ENCODE measurements at places on chromosomes 1 and 21.

DNA sequence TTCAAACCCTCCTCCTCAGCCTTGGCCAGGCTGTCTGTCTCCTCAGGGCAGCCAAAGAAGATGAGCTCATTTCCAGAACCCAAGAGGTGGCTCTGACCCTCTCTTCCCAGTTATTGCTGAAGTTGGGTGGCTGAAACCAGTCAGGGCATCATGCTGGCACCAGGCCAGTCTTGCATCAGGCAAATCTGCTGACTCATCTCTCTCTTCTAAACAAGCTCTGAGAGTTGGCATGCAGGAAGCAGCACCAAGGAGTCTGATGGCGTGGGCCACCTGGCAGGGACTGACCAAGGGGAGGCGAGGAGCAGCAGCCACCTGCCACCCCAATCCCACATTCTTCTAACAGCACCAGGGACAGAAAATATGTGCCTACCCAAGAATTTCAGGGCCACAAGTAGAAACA lies 104.8 kb upstream of the ATP1A1 start:
- DNase-seq = no peak

DNA sequence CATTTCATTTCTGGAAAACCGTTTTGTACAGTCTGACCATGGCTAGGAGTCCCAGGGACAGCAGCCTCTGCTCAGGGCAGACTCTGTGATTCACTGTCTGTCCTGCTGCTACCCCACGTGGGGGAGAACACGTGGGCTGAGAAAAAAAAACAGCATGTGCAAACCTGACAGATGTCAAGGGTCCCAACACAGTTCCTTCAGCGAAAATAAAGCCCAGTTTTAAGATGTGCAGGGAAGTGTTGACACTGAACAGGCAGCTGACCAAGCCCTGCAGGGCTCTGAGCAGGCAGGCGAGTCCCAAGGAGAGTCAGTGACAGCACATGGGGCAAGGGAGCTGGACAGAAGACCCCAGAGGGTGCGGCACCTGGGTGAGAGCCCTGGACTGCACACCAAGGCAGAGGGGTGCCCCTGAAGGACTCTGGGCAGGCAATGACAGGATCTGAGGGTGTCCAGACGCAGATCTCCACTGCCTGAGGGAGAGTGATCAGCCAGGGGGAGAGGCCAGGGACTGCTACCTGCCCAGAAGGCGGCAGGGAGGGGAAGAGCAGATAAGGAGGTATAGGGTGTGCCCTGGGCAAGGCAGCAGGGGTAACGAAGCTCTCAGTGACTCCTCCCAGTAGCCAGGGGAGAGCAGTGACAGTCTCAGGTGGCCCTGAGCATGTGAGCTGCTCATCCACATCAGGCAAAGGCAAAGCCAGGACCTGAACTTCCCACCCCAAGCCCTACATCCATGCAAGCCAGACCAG lies 5.1 kb upstream of the SPATC1L start:
- no peak for DNase-seq

DNA sequence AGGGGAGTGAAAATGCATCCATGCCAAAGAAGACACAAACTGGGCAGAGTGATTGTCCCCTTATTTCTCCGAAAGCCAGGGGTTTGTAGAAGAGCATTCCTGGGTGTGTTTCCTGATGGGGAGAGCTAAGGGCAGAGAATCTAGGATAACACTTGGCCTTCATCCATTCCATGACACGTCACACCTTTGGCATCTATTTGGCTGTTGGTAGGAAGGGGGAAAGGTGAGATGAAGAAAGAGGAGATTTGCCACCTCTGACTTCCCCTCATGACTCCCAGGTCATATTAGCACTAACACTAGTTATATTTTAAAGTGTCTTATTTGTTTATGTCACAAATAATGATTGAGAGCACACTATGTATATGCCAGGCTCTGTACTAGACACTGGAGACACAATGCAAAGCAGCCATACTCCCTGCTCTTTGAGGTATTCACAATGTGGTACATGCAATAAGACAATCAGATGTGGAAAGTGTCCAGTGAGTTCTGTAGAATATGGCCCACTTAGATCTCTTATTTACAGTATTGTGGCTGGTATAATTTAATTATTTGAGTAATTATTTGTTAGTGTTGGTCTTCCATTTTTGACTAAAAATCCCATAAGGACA lies 54.5 kb upstream of the GADD45A start:
- no peak for DNase-seq

DNA sequence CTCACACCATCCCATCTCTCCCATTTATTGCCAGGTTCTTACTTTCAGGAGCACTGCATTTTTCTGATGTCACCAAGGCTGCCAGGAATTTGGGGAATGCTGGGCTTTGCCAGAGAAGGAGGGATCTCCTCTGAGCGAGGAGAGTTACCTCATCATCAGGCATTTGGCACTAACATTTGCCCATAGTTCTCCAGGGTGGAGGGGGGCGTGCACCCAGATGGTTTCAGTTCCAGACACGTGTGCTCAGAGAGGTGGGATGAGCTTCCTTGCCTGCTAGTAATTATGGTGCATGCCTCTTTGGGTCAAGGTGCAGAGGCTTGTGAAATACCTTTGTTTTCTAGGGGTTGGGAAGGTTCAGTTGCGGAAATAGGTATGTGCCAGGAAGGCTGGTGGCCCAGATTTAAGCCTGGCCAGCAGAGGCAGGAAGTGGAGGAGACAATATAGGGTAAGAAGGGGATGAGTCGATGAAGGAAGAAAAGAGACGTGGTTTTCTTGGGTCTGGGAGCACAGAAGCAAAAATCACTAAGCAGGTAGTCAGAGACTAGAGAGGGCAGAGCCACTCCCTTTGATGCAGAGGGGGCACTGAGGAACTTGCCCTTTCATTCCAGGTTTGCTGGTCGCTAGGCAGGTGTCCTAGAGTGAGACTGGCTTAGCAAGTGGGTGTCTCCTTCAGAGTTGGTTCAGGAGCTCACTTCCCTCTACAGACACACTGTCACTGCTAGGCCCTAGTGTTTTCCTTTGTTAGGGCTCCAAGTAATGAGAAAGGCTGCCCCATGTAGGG lies 7.2 kb downstream of the TUFT1 start:
- DNase-seq = no peak

DNA sequence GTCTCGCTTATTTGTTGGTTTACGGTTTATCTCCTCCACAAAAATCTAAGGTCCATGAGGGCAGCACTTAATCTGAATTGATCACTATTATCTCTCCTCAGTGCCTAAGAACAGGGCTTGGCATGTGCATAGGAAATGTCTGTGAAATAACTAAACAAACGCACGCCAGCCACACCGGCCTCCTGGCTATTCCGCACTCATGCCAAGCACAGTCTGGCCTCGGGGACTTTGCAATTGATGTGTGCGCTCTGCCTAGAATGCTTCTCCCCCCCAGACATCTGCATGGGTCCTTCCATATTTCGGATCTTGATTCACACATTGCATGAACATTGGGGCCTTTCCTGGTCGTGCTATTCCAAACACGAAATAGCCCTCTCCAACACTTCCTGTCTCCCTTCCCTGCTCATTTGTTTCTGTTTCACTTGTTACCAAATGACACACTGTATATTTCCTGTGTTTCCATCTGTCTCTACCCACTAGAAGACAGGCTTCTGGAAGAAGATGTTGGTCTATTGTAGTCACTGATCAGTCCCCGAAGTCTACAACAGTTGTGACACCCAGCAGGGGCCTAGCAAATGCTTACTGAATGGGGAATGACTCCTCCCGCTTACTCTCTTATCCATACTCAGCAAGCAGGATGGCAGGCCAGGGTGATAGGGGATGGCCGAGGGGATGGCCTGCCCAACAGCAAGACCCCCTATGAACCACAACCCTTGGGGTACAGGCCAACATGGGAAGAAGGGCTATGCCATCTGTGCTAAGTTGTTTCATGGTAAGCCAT lies 93.9 kb downstream of the GLIS1 start:
- DNase-seq = no peak

DNA sequence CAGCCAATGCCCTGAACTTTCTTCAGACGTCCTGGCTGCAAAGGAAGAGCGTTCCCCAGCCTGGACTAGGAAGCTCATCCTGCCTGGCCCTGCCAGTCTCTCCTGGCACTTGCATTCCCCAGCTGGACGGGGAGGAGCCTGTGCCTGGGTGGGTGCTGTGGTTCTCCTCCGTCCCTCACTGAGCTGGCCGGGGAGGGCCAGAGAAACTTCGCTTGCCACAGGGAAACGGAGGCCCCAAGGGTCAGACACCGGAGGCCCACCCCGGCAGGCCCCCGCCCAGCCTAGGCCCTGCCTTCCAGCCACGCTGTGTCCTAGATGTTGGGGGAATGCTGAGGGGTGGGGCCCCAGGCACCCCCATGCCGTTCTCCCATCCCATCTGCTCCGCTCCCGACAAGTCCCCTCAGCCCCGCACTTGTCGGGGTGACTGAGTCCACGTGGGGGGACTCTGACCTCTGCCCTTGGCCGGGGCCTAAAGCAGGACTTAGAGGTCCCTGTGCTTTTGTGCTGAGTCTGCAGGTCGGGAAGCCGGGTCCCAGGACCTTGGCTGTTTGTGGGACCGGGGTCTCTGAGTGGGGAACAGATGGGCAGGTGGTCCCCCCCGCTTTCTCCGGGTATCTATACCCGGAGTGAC lies 4.8 kb downstream of the FTCD start:
- no peak for DNase-seq

DNA sequence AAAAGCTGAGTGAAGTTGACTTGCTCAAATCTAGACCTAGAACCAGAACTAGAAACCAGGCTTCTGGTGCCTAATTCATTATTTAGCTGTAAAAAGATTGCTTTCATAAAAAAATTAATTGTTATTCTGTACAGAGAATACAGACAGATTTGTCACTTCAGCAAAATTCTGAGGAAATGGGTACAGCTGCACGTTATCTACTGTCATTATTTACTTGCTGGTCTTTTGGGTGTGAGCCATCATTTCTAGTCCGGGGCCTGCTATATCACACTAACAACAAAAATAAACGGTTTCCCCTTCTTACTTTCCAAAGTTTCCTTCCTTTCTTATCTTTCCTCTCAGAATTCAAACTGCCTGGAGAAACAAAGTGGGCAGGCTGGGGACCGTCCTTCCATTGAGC lies 68.3 kb downstream of the PTGER3 start:
- DNase-seq = no peak

DNA sequence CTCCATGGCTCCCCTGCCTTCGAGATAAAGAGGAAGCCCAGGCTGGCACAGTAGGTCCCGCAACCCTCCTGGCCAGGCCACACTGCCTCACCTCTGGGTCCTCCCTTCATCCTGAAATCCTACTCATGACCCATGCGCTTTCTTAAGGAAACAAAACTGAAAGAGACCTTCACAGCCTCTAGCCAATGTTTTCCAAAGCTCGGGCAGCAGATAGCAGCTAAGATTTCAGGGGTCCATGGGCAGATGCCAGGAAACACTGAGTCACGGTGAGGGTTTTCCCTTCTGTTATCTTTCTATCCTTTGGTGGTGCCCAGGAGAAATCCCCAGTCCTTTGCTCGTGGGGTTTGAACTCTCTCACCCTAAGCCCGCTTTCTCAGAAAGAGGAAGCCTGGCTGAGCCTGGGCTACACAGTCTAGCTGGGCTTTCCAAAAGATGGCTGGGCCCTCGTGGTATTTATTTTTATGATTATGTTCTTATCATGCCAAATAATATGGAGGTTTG lies 26.6 kb downstream of the TTC39A start:
- DNase-seq = no peak

DNA sequence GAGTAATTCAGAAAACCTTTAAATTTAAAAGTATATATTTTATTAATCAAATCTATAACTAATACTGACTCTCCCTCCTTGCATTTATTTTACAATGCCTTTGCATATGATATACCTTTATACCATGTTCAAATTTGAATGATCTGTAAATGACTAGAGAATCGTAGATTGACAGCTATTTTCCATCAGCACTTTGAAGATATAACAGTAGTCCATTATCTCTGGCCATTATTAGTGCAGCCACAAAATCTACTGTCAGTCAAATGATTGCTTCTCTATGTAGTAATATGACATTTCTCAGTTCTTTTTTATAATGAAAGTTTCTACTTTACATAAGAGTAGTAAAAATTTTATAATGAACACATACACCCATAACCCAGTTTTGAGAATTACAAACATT lies 1054.8 kb upstream of the B3GALT2 start:
- no peak for DNase-seq

GRCh38 chr1:221743416-221744208 lies 1.7 kb upstream of the DUSP10 start:
- no peak for DNase-seq

GRCh38 chr21:45869121-45870007 lies 112.2 kb upstream of the COL6A1 start:
- no peak for DNase-seq

GRCh38 chr1:203744075-203744972 lies 20.7 kb upstream of the LAX1 start:
- no peak for DNase-seq

DNA sequence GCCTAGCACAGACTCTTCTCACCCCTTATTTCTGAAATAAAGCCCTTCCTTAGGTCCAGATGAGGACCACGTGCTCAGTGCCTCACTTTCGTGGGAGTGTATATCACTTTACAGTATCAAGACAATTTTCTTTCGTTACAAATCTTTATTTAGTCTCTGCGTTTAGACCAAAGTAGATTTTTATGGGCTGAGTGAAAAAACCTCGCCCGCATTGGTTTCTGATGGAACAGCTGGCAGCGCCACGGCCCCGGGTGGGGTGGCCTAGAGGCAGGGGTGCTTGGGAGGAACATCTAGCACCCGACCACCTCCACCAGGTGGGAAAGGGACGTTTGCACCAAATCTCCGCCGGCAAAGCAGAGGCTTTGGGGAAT lies 7.6 kb downstream of the SIM2 start:
- no peak for DNase-seq

DNA sequence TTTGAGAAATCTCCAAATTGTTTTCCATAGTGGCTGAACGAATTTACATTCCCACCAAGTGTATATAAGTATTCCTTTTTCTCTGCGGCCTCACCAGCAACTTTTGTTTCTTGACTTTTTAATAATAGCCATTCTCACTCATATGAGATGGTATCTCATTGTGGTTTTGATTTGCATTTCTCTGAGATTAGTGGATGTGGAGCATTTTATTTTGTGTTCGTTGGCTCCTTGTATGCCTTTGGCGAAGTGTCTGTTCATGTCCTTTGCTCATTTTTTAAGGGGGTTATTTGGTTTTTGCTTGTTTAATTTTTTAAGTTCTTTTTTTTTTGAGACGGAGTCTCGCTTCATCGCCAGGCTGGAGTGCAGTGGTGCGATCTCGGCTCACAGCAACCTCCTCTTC lies 45.1 kb upstream of the MPC2 start:
- DNase-seq = no peak

GRCh38 chr1:246214708-246215509 lies 292.2 kb downstream of the SMYD3 start:
- DNase-seq = no peak

Data from activated CD4-positive, alpha-beta T cell treated with anti-CD3 and anti-CD28 coated beads, Interleukin-2, amount 50 U/mL, for 24 hours (primary cell).